ENCODE measurements at places on chromosomes 12 and 14. TPM values are rescaled to one million over a fixed set of nuclear protein-coding genes. Genes with fewer than 3 reads are reported as not detected.

DNA sequence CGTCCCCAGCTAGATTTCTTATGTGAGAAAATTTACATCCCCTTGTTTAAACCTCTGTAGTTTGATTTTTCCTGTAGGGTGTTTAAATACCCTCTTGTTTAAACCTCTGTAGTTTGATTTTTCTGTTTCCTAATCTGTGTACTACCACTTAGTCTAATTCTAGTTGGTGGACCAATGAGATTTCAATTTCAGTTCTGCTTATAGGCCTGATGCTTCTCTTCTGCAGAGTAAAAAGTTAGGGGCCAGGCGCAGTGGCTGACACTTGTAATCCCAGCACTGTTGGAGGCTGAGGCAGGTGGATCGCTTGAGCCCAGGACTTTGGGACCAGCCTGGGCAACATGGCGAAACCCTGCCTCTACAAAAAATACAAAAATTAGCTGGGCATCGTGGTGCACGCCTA, 11.5 kb downstream of the UBC start:
- H3K4me1 ChIP-seq: peaks cover 19% of the 10 kb centered on the region
- H3K4me3 ChIP-seq: no peak overlapping the region
- no peak overlapping the region for H3K27ac ChIP-seq
- no peaks in the 10 kb centered on the region for H3K27me3 ChIP-seq
- H3K36me3 ChIP-seq: no peaks in the 10 kb centered on the region

The SERPINA12 gene
- not detected for polyA plus RNA-seq

The MAP1LC3B2 gene
- 6.5 TPM for polyA plus RNA-seq

GRCh38 chr14:23125011-23125410, 6.0 kb upstream of the CEBPE start:
- DNase-seq: no peak
- no peaks in the 10 kb centered on the region for H3K36me3 ChIP-seq
- H3K27me3 ChIP-seq: no peaks in the 10 kb centered on the region
- no peak overlapping the region for H3K27ac ChIP-seq

DNA sequence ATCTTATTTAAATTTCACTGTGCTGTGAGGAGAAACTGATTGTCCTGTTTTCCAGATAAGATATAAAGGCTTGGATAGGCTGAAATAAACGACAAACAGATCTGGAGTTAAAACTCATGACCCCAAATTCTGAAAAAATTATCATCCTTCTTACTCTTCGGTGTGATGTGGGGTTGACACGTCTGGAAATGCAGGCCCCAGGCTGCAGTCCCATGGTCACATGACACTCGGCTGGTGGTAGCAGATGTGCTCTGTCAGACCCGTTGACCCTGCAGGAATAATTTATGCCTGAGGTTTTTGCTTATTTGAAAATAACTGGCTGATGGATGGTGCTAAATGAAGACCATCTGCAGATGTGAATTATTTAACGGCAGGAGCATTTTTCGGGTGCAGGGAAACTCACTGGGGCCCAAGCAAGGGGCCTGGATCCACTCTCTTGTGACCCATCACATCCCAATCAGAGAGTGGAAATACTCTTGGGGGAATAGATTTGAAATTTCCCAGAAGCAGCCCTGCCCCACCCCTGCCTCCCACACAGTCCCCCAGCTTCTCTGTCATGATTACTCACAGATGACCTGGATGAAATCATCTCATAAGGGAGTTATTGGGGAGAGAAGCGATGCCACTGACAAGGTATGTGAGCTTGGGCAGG, 47.7 kb upstream of the CMKLR1 start:
- no peaks in the 10 kb centered on the region for H3K4me1 ChIP-seq
- H3K4me3 ChIP-seq: no peak overlapping the region
- H3K36me3 ChIP-seq: no peaks in the 10 kb centered on the region
- H3K27me3 ChIP-seq: peaks cover 22% of the 10 kb centered on the region
- no peak for DNase-seq

The ALDH2 gene
- polyA plus RNA-seq: 13.0 TPM

The NDRG2 gene
- 5.7 TPM for polyA plus RNA-seq

GRCh38 chr12:51270951-51271518, 820 bp upstream of the SMAGP start:
- peak overlapping the region; percentile 96 for H3K4me3 ChIP-seq
- H3K4me1 ChIP-seq: peaks cover 25% of the 10 kb centered on the region
- H3K27me3 ChIP-seq: no peaks in the 10 kb centered on the region
- no peak for DNase-seq
- no peak overlapping the region for H3K27ac ChIP-seq
- no peaks in the 10 kb centered on the region for H3K36me3 ChIP-seq

The SIX6 gene
- polyA plus RNA-seq: not detected
